HEK293T (cell line): ENCODE measurements at places on chromosomes 7 and 10.

DNA sequence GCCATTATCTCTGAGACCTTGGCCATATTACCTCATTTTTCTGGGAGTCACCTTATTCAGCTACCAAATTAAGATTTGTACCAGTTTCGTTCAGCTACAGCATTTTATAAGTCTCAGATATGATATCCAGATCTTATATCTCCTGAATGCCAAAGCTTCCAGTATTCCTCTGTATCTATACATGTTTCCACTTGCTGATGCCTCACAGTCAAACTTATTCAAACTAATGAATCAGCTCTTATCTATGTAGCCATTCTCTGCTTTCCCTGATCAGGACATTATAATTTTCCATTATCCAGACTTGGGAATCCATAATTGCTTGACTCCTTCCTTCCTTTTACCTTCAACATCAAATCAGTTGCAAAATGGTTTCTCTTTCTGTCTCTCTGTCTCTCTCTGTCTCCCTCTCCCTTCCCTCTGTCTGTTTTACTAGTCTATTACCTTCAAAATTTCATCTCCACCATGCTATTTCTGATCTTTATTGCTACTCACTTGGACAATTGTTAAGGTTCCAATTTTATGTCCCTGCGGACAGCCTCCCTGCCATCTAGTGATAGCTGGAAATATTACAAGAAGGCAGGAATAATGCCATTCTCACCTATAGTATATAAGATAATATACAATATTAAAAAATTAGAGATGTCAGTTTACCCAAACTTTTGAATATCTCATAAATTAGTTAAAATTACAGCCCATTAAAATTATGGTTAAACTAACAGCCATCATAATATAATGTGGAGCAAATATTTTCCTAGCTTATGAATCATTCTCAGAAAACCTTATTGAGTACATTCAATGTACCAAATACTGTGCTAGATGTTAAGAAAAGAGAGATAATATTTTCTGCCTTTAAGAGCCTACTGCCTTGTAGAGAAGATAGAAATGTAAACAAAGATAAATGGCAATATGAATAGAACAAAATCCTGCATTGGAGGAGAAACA is 89.8 kb downstream of the PCLO start:
- DNase-seq, result no peak

DNA sequence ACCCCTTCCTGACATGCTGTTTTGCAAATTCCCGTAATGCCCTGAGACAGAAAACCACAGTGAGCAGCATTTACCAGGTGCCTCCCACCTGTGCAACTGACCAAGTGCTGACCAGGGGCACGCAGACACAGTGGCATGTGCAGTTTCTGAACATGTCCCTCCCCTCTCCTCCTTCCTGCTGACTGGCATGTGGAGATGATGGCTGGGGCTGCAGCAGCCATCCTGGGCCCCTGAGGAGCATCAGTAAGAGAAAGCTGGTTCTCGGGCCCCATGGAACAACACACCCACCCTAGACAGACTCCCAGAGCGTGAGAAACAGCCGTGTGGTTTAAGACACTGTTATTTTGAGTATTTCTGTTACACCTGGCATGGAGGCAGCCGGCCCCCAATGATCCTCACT is 66.2 kb upstream of the PDGFA start:
- no peak for DNase-seq

GRCh38 chr10:63273577-63273976 is 140.4 kb downstream of the NRBF2 start:
- DNase-seq, result no peak

DNA sequence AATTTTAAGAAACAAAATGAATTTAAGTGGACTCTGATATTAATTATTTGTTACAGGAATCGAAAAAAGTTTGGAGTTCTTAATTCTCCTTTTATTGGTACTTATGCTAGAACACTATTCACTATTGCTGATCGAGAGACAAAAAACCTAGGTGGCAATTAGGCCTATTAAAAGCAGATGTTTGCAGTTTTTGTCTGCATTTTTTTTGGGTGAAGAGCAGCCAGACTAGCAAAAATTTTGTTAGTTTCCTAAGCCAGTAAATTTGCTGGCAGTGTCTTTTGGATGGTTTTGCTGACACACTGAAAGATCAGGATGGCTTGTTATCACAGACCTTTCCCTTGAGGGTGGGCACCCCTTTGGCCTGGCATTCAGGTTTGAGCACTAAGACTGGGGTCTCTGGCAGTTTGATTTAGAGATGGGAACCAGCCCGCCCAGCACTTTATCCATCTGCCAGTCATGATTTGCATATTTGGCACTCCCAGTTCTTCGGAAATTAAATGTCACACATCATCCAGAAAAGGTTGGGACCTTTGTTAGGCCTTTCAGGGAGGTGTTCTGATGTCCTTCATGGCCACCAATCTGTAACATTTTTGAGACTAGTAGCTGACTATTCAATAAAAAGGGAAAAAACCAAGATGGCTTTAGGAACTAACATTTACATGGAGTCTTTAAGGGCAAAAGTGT is 57.3 kb downstream of the INPP5F start:
- DNase-seq, result no peak

GRCh38 chr10:5618829-5619228 is 47.6 kb downstream of the ASB13 start:
- no peak for DNase-seq

DNA sequence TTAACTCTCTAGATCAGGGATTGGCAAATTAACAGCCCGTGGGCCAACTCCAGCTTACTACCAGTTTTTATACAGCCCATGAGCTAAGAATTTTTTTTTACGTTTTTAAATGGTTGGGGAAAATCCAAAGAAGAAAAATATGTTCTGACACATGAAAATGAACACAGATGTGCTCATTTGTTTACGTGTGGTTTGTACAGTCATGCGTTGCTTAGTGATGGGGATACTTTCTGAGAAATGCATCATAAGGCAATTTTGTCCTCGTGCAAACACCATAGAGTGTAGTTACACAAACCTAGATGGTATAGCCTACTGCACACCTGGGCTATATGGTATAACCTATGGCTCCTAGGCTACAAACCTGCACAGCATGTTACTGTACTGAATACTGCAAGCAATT is 8.3 kb upstream of the SMKR1 start:
- DNase-seq, result no peak

DNA sequence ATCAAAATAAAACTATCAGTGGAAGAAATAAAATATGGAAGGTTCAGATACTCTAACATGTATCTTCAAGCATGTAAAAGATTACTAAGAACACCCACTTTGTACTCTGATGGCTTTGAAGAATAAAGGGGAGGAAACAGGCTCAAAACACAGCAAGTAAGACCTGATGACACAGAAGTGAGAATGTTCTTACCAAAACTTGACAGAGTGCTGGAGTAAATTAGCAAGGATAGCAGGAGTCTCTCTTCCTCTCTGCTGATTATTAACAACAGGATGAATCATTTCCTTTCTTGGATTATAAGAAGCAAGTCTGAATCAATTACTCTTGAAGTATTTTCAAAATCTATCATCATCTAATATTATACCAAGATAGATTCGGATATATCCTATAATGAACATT is 47.5 kb downstream of the GLI3 start:
- no peak for DNase-seq

DNA sequence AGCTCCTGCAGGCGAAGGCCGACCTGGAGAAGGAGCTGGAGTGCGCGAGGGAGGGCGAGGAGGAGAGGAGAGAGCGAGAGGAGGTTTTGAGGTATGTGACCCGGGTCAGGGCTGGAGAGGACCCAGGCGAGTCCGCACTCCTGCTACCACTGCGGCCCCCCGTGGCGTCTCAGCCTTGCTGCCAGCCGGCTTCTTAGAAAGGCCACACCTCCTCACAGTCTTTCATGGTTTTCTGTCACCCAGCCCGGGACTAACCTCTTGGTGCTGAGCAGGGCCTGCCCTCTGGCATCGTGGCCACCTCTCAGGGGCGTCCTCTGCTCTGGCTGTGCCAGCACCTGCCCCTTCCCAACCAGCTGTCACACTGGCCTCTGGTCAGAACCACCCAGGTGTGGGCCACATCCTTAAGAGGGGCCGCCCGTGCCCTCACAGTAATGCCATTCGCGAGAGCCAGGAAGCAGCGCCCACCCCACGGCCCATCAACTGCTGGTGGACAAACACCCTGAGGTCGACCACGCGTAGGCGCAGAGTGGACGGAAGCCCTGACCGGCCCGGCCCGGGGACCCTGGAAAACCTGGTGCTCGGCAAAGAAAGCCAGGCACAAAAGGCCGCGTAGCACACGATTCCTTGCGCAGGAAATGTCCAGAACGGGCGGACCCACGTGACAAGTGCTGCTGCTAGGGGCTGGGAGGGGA is 34.4 kb downstream of the IQCE start:
- DNase-seq, result no peak

DNA sequence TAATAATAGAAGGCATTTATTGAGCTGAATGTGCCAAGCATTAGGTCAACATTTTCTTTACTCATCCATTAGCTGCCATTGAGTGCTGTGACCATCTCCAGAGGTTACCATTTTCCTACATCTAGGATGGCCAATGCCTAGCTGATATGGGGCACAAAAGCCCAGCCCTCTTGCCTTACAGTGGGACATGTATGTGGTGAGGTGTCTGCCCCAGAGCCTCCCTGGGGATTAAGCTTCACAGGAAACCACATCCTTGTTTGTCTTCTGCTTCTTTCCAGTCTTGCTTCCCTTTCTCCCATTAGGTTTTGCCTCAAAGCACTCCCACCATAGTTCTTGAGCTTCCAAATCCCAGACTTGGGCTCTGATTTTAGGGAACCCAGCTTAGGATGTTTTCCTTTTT is 258.7 kb downstream of the SORCS3 start:
- DNase-seq, result no peak

DNA sequence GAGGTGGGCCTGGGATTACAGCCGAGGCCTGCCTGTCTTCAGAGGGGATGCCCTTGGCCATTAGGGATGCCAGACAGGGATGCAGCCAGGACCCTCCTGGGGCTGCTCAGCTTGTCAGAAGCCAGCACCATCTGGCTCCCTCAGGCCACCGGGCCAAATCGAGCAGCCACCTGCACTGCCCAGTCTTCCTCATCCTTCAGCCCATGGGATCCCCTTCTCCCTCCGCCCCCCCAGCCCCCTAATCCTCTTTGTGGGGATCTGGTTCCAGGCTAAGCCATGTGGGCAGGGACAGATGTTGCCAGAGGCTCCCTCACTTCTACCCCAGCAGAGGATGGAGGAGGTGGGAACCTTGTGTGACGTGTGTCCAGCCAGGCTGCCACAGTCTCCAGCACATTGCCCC is 137.4 kb upstream of the PPIF start:
- DNase-seq, result no peak

GRCh38 chr7:158563051-158563450 is 24.6 kb downstream of the PTPRN2 start:
- no peak for DNase-seq

DNA sequence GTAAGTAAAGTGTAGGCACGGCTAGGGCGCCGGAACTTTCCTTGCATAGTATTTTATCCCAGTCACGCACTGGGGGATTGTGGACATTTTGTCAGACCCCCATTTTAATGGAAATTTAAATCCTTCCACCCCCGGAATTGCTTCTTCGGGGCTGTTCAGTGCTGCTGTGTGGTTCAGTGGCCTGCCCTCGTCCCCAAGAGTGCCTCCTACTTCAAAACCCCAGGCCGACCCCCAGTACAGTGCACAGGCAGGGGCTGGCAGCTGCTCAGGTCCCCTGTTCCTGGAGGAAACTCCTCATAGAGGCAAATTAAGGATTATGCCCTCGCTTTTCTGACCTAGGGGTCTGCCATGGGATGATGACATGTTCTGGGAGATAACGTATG is 94.5 kb downstream of the PTPRE start:
- no peak for DNase-seq

DNA sequence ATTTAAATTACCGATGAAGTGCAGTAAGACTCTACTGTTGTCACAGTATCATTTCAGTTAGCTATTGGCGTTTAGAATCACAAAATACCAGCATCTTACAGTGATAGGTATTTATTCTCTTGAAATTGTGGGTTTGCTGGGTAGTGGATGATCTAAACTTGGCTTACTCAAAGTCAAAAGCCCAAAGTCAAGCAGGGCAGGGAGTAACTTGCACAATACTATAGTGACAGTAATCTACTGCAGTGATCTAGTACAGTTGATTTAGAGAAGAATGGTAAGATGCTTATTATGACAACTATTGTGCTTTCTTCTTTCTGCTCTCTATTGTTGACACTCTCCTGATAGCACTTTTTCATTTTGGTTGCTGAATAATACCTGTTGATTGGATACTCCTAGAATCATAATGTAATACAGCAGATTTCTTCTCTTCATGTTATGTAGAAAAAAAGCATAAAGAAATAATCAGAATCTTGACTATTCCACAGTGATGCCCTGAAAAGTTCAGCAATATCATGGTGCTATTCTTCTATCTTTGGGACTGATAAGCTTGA is 10.0 kb downstream of the BTRC start:
- no peak for DNase-seq

- DNase-seq, result no peak
These were observed 79.6 kb downstream of the PCGF5 start for GRCh38 chr10:91299999-91300575.

DNA sequence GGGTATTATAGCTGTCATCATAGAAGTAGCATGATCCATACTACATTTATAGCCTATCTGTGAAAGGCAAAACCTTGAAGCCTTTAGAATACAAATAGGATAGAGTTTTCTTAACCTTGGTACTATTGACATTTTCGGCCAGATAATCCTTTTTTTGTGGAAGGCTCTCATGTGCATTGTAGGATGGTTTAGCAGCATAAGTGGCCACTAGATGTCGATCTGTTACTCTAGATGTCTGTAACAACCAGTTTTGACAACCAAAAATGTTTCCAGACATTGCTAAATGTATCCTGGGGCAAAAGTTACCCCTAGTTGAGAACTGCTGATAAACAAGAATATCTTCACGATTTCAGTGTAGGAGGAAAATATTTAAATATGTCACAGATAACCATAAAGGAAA is 319.4 kb upstream of the GALNT17 start:
- no peak for DNase-seq

DNA sequence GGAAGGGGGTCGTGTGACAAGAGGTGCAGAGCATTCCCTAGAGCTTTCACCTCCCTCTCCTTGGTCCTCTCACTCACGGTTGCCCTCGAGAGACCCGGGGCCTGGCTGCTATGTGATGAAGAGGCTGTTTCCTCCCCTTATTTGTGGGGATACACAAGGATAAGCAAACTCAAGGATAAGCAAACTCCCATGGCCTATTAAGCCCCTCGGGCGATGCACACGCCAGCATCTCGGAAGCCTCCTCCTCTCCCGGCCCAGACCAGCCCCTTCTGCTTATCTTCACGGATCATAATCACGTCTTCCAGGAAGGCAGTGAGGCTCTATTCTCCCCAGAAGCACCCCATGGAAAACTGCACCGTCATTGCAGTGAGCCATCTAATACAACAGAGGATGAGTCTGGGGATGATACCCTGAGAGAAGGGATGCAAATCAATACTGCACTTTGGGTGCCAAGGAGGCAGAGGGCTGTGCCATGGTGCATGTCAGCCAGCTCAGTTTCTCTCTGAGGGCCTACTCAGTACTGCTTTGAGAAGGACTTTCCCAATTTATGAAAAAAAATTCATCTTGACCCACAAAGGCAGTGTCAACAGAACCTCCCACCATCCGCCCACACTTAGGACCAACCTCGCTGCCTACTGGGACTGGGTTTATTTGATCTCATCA is 22.2 kb downstream of the TMEM273 start:
- no peak for DNase-seq
